Germinal center (tissue), 1 donor: ENCODE measurements at places on chromosomes 16 and 17.

GRCh38 chr17:64750478-64750877, 88.4 kb upstream of the SMURF2 start:
- no peak for DNase-seq

DNA sequence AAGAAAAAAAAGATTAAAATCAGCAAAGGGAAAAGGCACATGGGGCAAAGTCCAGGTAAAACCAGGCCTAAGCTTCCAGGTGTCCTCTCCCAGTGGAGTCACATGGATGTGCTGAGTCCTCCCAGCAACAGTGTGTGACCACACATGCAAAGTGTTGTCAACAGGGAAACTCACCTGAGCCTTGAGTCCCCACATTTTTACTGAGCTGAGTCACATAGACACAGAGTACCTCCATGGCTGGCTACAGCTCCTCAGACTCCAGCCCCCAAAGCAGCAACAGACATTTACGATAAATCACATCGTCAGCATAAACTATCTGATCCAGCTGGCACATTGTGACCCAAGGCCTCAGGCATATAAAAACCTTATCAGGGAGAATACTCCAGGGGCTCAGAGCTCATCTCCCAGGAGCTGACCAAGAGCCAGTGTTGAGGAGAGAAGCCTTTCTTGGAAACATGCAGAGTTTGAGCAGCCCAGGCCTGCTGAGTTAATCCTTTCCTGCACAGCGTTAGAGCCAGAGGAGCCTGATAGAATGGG, 20.5 kb downstream of the ERCC4 start:
- DNase-seq: no peak

GRCh38 chr16:84652566-84652965, 4.3 kb downstream of the KLHL36 start:
- no peak for DNase-seq

- DNase-seq: no peak
Measured at GRCh38 chr17:67227488-67227887, 17.5 kb downstream of the HELZ start.

GRCh38 chr17:73478334-73478733, 165.9 kb downstream of the SDK2 start:
- DNase-seq: no peak

- DNase-seq: no peak
Measured at GRCh38 chr17:15085890-15086677, 179.0 kb downstream of the PMP22 start.

- DNase-seq: peak; percentile 61
Measured at GRCh38 chr17:82400830-82401229, 17.3 kb upstream of the HEXD start.

DNA sequence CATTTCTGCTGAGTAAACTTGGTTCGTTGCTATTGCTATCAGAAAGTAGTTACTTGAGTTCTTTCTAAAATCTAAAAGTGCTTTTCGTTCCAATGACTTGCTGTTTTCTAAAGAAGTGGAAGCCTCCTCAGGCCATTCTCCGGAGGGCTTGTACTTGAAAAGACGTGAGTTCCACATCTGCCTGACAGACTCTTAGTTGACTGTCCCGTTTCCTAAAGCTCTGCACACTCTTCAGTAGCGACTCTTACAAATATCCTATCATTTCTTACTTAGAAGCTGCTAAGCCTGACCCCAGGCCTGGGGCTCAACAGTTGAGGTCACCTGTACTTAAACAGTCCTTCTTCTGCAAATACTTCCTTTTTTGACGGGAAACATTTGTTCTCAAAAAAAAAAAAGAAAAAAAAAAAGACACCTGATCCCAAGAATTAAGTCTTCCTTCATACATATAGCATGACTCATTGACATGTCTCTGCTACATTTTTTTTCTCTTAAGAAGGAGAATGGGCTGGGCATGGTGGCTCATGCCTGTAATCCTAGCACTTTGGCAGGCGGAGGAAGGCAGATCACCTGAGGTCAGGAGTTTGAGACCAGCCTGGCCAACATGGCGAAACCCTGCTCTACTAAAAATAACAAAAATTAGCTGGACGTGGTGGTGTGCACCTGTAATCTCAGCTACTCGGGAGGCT, 61.5 kb downstream of the DHRS7C start:
- no peak for DNase-seq

- no peak for DNase-seq
Measured at GRCh38 chr17:31583772-31584356, 192.4 kb downstream of the RAB11FIP4 start.

GRCh38 chr17:40493697-40494096, 7.7 kb downstream of the TNS4 start:
- DNase-seq: no peak

DNA sequence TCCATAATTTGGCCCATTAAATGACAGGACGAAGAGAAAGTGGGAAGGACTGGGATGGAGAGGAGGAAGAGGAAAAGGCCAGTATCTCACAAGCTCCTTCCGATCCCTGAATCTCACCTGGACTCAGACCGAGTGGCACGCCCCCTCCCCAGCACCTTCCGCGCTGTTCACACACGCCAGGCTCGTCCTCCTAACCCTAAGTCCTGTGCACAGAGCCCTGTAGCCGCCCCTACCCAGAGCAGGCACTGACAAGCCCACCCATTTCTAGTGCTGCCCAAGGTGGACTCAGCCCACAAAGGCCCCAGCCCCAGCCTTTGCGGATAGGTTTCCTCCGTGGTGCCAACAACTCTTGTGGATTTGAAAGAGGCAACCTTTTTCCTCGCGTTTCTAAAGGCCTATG, 9.2 kb downstream of the HS3ST3B1 start:
- no peak for DNase-seq

GRCh38 chr16:61131447-61131846, 904.8 kb downstream of the CDH8 start:
- no peak for DNase-seq

GRCh38 chr17:32492648-32493289, 6.0 kb downstream of the CDK5R1 start:
- peak; percentile 61 for DNase-seq

GRCh38 chr17:6330936-6331335, 104.0 kb downstream of the AIPL1 start:
- DNase-seq: no peak
